ENCODE measurements at places on chromosomes 6 and 20. TPM values are rescaled to one million over a fixed set of nuclear protein-coding genes. Genes with fewer than 3 reads are reported as not detected.

GRCh38 chr20:36085686-36086267 lies 68.8 kb upstream of the EPB41L1 start:
- no peak for DNase-seq

GRCh38 chr6:122511193-122511924 lies 39.8 kb upstream of the SERINC1 start:
- no peak for DNase-seq

GRCh38 chr20:58720890-58721289 lies 28.3 kb downstream of the NPEPL1 start:
- DNase-seq: no peak

DNA sequence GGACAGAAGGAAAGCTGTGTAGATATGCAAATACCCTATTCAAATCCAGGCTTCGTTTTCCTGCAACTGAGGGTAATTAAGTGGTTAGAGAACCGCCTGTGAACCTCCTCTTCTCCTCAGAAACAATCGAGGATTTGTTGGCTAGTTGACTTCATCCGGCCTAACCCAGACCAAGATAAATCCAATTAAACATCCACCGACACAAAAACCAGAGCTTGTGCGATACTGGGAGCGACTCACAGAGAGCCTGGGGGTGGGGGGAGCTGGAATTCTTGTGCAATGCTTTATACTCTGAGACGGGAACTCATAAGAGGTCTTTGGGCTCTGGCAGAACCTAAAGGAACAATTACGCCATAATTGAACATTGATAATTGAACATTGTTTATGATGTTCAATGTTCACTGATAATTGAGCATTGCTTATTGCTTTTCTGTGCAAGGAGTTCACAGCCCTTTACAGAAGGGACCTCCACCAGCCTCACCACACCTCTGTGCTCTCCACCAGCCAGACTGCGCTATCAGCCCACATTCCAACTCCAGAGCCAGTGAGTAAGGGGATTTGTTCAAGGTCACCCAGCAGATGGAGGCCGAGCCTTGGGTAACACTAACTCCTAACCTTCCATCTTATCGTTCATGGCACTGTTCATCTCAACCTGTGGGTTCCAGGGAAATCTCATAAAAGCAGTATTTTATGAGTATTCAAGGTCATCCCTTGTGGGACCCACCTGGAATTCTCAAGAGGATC lies 429.6 kb upstream of the JARID2 start:
- DNase-seq: no peak

DNA sequence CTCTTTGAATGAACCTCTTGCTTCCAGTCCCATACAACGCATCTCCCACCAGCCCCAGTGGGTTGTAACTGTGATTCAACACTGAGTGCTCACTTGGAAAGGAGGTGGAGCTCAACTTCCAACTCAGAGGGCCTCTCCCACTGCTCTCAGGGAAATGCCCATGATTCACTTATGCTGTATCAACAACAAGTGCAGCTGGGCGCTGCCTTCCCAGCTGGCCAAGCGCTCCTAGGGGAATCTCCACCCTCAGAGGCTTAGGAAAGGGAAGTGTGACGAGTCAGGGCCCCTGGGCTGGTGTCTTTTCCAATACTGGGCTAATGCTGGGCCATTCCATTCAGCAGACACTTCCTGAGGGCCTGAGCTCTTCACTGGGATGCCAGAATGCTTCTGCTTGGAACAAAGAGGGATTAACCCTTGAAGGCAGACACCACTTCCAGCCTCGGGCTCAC lies 8.1 kb upstream of the OCSTAMP start:
- peak; percentile 84 for DNase-seq

GRCh38 chr20:45325371-45325770 lies 17.3 kb upstream of the MATN4 start:
- no peak for DNase-seq

DNA sequence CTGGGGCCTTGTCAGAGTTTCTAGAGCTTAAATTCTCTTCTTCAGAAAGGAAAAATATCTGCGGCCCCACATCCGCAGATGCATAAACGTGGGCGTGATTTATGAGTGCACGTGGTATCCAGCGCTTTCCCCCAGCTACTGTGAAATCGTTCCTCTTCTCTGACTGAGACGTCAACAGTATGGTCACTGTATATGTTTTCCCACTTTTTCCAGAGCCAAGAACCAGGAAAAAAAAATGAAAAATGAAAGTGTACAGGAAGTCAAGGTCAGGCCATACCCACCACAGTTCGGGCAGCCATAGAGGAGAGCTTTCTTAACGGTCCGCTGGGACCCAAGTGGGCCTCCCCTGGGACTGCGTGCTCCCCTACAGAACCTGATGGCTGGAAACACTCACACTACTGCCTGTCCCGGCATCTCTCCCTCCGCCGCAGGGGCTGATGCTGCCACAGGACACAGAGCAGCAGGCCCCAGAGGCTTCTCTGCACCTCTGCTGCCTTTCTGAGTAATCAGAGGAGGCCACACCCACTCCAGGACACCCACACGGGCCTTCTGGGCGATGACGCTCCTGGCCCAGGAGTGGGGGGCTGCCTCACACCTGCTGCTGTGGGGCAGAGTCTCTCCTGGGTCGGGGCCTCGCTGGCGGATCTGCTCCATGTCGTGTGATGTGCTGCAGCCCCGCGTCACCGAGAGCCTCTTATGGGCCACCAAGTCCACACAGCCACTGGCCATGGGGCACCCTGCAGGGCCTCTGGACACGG lies 16.4 kb upstream of the STX16 start:
- DNase-seq: peak; percentile 70

DNA sequence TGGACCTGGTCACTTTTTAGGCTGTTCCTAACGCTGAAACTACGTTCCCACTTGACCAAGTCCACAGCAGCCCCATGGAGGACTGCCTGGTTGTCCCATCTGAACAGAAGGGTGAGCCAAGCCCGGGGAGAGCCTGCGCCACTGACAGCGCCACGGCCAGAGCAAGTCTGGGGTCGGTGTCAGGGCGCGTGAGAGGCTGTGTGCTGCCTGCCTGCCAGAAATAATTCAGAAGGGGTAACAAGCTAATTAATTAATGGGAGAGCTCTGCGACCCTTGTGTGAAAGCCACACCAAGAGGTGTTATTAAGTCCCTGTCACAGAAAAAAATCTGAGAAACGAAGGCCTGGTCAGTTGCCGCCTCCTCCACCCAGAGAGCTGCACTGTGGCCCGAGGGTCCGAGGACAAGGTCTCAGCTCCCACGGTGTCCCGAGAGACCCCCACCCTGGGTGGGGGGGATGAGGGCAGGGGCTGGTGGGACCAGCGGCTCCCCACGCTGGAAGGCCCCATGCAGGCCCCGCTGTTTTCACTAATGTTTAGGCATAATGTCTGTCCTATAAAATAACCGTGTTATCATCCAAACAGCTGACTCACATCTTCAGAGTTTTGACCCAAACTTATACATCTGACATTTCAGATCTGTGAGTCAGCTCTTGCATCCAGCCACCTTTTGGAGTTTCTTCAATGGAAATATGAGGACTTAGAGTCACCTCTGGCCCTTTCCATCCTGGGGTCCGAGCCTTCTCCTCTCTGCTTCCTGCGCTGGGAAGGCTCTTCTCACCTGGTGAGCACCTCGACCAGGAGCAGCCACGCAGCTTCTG lies 58.5 kb downstream of the DLL1 start:
- no peak for DNase-seq

- DNase-seq: no peak
These were observed 209.3 kb upstream of the TAB2 start for GRCh38 chr6:149108038-149108748.

DNA sequence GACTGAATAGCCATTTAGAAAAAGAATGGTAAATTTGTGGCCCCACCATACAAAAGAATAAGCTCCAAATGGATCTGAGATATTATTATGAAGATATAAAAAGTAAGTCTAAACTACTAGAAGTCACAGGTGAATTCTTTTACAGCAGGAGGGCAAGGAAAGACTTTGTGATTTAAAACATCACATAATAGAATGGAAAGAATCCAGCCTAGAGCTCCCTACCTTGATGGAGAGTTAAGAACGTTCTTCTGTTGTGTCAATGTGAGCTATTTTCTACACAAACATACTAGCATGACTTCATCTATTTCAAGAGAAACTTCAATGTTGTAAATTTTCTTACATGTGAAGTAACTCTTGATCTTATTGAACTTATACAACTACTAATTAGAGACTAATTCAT lies 100.0 kb upstream of the NRSN1 start:
- no peak for DNase-seq

DNA sequence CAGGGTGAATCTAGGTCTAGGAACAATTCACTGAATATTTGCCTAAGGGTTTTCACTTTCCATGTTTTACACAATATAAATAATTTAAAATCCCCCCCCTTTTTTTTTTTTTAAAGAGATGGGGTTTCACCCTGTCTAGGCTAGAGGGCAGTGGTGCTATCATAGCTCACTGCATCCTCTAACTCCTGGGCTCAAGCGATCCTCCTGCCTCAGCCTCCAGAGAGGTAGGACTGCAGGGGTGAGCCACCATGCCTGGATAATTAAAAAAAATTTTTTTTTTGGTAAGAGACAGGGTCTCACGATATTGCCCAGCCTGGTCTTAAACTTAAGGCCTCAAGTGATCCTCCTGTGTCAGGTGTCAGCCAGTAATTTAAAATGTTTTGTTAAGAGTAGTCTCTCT lies 17.8 kb downstream of the QKI start:
- peak; percentile 8 for DNase-seq

GRCh38 chr6:35489995-35490791 lies 6.7 kb downstream of the TEAD3 start:
- no peak for DNase-seq

DNA sequence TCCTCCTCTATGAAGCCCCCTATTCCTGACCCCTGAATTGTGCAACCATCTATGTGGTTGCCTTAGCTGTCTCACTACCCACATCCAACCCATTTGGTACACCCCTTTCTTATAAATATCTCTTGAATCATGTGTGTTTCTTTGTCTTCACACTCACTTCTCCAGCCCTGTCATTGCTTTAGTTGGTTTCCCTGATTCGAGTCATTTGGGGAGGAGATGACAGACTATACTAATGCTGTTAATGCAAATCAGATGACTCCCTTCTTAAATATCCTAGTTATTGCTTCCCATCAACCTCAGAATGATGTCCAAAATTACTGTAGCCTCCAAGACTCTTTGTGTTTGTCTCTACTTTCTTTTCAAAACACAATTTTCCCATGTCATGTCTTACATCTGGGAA lies 23.0 kb downstream of the SLC35D3 start:
- no peak for DNase-seq

DNA sequence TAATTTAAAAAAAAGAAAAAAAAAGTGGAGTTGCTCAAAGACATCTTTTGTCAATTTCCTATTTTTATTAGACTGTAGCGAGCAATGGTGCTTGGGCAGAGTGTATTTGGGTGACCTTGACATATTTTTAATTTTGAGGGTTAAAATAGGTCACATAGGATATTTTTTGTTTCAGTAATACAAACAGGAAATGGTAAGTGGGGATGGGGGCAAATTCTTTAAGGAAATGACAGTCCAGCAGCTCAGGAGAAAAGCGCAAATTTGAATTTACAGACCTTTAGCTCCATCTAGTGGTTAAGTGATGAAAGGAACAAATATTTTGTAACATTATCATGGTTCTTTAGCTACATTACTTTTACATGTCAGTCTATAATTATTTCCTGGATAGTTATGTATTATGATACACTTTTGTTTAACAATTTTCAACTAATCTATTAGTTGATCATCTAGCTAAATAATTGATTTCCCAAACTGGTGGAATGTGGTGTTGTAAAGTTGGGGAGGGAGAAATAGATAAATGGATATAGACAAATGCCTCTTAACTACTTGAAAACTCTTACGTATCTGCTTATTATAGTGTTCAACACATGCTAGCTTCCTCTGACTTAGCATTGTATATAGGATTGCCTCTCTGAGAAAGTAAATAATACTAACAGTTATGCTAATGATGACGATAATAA lies 10.0 kb downstream of the CITED2 start:
- DNase-seq: no peak

- DNase-seq: peak; percentile 91
These were observed 8.3 kb upstream of the ANKRD60 start for GRCh38 chr20:58236612-58237317.

DNA sequence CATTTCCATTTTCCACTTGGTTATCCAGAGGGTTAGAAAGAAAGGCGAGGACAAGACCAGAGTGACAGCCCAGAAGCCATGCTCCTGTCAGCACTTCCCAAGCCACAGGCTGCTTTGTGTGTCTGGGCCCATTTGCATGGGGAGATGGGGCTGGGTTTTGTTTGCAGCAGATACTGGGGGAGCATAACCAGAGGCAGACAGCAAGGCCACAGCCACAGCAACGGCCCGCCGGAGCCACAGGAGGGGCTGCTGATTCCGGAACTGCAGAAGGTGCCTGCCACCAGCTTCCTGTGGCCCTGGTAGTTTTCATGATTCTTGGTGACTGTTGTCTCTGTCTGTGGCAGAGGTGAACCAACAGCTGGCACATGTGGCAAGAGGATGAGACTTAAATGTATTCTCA lies 106.6 kb downstream of the DLL1 start:
- DNase-seq: no peak

GRCh38 chr6:39402239-39402751 lies 79.8 kb upstream of the KCNK16 start:
- DNase-seq: no peak

DNA sequence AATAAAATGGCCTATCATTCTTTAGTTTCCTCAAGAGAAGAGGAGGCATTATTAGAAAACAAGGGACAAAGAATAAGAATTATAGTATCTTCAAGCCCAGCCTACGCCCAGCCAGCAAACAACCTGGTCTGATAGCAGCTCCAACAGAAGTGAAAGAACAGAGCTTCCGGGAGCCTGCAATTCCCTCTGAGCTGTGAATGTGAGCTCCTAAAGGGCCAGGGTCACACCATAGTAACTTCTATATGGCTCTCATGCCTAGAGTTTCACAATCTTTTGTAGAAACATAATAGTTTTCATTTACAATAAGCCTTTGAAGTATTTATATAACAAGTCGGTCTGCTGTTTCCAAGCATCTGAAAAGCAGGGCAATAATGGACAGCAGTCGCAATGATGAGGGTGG lies 116.5 kb downstream of the SMLR1 start:
- DNase-seq: no peak

DNA sequence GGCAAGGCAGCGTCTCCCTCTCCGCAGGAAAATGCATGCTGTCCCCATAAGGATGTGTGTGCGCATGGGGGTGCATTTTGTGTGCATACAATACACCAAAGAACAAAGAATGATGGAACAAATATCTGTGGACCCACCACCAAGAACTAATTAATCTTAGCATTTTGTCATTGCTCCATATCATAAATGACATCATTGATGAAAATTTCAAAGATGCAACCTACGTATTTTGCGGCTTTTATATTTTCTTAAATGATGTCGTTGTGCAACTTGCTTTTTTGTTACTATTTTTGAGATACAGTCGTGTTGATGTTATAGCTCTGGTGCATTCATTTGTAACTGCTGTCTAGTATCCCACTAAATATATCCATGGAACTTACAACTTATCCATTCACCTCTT lies 89.7 kb downstream of the SERAC1 start:
- no peak for DNase-seq

- no peak for DNase-seq
These were observed 15.0 kb downstream of the FAM184A start for GRCh38 chr6:119063491-119063890.

Gene CLPSL2
- not detected for total RNA-seq

Gene LTA
- total RNA-seq: 173 TPM

Gene ALDH8A1
- total RNA-seq: 0.24 TPM
